ENCODE measurements at places on chromosomes 3 and 15. TPM values are rescaled to one million over a fixed set of nuclear protein-coding genes. Genes with fewer than 3 reads are reported as not detected.

EPHB3 gene
- 1.9 TPM for polyA plus RNA-seq

PLCB2 gene
- 0.32 TPM for polyA plus RNA-seq

GRCh38 chr15:26197719-26198118 lies 334.6 kb upstream of the ATP10A start:
- no peak for DNase-seq

DNA sequence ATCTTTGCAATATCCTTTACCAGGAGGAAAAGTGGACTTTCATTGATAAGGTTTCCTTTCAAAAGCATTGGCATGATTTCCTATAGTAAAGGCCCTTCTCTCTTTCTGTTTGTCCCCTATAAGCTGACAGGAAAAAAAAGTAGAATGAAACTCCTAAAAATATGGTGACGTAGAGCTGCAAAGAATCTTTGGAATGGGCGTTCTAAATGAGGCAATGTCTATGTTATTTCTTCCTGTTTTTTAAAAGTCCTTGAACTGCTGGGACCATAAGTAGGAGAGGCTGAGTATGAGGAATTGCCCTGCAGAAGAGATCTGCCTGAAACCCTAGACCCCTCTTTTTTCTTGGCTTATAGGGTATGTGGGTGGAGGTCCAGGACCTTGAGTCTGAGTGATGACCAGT lies 17.2 kb downstream of the ST3GAL6 start:
- DNase-seq: no peak

- no peak for DNase-seq
Observed at GRCh38 chr15:80041494-80042253, 17.8 kb upstream of the ZFAND6 start.

GRCh38 chr3:174907027-174907426 lies 47.9 kb downstream of the NAALADL2 start:
- no peak for DNase-seq

All from AG04450 (cell line).